ENCODE measurements at places on chromosomes 5 and 9.

DNA sequence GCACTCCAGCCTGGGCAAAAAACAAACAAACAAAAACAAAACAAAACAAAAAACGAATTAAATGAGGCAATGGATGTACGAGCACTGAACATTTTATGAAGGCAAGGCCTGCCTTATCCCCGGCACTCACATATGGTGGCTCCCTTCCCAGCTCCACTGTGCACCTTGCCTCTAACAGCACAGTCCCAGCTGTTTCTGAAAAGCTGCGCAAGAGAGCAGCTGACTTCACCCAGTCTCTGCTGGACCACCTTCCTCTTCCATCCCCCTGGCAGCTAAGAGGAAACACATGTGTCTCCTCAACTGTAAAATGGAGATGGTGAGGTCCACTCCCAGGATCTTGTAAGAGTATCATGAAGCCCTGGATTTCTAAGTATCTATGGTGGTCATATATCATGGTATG, 100.7 kb downstream of the KLF4 start:
- no peak for DNase-seq

GRCh38 chr5:126988021-126988569, 42.3 kb downstream of the MARCHF3 start:
- DNase-seq, result no peak

GRCh38 chr9:122011818-122012498, 81.2 kb downstream of the TTLL11 start:
- no peak for DNase-seq

- DNase-seq, result no peak
Measured at GRCh38 chr9:121684381-121685145, 33.1 kb downstream of the DAB2IP start.

DNA sequence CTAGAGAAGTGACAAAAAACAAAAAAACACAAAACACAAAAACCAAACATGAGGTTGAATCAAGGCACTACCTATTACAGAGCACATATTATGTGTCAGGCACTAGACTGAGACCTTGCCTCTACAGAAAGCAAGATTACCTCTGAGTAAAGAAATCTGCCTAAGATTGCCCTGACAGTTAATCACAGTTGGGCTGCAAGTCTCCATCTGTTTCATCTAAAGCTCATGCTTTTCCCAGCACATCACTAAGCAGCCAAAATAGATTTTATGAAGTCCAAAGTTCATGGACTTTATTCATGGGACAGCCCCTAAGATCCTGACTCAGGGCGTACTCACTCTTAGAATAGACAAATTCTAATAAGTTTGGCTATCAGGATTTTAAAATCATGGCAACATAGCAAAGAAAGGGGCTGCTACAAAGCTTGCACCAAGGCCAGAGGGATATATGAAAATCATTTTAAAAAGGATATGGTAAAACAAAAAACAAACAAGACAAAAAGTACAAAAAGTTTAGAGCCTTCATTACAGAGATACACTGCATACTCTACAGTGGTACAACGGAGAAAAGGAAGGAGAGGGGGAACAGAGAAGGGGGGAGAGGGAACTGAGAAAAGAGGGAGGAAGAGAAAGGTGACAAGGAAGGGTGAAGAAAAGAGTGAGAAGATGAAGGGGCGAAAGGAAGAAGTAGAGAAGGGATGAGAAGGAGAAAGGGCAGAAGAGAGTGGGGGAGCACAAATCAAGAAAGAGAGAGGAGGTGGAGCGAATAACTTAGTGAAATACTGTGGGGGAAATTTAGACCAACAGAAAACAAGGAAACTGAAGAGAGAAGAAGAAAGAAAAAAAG, 58.2 kb downstream of the RICTOR start:
- peak; percentile 47 for DNase-seq

DNA sequence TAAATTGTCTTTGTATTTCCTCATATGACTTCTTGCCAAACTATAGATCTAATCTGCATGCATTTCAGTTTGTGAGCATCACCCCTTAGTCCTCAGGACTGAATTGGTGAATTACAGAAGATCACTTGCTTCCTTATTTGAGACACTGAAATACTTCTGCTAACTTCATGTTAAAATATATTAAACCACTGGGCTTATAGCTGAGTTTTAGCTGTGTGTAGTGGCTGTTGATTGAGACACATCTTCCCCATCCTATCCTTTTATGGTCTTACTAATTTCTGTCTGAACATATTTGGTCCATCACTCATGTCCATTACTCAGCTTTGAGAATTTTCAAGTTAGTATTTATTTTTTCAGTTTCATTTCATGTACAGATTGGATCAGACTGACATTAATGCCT, 295.9 kb downstream of the PSAT1 start:
- peak; percentile 40 for DNase-seq

DNA sequence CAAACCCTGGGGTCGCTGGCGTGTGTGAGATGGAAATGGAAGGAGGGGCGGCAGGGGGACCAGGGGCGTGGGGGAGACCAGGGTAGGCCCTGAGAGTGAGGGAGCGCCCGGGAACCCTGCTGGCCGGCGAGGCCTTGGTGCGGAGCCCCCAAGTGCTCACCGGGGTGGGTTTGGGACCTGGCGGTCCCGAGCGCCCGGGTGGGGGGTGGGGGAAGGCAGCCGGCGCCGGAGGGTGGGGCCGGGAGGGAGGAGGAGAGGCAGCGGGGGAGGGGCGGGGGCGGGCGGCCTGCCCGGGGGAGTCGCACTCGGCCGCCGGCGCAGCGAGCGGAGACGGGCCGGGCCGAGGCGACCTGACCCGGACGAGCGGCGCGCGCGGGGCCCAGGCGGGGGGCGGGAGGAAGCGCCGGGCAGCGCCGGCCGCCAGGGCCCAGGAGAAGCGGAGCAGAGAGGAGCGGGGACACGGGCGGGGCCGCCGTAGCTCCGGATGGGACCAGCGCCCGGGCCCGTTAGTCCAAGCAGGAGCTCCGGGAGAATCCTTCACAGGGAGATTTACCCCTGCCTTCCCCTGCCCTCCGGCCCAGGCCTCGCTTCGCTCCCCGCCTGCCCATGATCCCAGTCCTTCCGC, at the start of gene NPR2:
Gene NPR2 (plus strand): TSS at position 295 of the 625 bp plus-strand sequence. CDS start 818 bp downstream, outside the sequence.
- peak; percentile 5 for DNase-seq

DNA sequence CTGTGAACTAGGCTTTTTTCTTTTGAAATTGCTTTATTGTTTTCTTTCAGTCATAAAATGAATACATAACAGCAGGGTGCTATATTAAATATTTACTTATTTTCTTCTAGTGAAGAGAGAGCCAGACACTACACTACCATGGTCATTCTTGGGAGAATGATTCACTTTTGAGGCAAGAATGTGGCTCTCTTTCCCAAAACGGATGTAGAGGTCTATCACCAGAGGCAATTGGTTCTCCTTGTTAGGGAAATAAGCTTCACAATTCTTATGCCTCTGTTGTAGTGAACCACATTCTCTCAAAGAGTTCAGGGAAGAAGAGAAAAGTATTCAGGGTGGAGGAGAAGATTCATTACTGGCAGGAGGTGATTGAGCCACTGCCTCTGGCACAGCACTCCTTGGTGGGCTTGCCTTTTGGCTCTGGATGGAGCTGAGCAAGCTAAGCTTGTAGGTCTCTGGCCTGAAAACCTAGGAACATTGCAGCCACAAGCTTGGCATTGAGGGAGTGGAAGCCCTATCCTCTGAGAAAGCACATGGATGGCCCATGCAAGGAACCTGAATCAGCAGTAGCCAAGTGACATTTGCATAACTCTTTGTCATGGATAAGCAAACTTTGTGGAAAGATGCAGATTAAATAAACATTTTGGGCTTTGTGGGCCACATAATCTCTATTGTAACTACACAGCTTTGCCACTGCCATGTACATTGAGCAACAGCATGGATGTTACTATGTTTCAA, 179.0 kb upstream of the TNC start:
- no peak for DNase-seq

DNA sequence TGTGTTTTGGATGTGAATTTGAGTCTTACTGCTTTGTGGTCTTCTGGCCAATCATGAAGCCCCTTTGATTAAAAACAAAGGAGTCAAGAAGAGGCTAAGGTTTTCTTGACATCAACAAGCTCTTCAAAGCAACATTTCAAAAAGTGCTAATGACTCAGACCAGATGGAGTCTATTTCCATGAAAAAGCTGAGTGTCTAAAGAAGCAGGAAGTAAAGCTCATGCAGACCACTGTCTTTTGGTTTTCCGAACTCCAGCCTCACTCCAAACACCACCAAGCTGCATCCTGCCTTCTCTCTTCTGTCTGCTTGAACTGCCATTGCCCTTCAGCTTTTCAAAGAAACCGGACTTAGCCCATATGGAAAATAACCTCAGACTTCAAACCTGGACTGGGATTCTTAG, 115.2 kb downstream of the PRDM6 start:
- no peak for DNase-seq

GRCh38 chr9:31730398-31730797, 654.0 kb upstream of the ACO1 start:
- DNase-seq, result no peak

DNA sequence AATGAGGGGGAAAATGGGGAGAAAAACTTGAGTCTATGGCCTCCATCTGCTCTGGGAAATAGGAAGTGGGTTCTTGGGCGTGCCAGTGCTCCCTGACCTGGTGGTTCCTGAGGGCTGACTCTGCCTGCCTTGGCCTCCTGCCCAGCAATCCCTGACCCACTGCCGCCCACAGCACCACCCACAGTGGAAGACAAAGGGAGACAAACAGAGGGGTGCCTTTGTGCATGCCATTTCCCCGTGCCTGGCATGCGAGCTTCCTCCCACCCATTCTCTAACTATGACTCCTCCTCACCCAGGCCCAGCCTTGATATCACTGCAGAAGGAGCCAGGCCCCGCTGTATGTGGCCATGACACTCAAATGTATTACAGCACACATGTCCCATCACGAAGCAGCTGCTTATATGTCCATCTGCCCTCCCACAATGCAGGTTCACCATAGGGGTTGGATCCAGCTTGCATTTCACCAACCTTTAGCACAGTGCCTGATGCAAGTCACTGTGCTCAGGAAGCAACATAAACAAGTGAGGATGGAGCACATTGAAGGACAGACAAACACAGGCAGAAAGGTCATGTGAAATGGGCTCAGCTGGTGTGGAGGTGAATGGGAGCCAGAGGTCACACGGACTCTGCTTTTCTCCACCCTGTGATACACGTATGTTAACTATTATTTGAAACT, 84.4 kb downstream of the ADRB2 start:
- DNase-seq, result peak; percentile 76

GRCh38 chr9:131366761-131367401, 27.0 kb upstream of the PRRC2B start:
- peak; percentile 31 for DNase-seq

- DNase-seq, result no peak
Measured at GRCh38 chr9:107907715-107908114, 418.1 kb upstream of the KLF4 start.

DNA sequence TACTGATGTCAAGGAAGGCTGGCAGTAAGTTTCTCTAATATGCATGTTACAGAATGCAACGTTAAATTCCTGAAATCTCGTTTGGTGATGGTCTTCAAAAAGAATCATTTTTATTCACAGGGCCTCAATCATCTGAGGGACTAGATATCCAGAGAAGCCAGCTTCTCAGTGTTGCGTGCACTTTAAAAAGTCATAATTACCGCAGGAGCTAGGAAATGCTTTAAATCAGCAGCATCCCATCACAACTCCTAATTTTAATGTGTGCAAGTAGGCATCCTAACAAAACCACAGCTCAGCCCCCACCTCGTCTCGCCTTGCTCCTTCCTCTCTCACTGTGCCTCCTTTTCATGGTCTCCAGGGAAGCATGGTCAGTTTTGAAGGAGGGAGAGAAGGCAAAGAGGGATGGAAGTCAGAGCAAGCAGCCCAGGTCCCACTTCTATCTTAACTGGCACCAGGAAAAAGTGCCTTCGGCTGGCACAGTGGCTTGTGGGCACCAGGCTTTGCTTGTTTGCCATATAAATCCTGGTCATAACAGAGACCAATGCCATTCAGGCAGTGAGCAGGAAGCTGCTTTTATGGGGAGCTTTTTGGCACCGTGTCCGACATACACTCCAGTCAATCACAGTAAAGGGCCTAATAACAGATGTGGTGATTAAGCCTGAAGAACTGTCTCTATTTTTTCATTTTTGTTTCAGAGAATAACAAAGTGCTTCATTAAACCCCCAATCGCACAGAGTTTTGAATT, 21.4 kb downstream of the MEGF10 start:
- no peak for DNase-seq

DNA sequence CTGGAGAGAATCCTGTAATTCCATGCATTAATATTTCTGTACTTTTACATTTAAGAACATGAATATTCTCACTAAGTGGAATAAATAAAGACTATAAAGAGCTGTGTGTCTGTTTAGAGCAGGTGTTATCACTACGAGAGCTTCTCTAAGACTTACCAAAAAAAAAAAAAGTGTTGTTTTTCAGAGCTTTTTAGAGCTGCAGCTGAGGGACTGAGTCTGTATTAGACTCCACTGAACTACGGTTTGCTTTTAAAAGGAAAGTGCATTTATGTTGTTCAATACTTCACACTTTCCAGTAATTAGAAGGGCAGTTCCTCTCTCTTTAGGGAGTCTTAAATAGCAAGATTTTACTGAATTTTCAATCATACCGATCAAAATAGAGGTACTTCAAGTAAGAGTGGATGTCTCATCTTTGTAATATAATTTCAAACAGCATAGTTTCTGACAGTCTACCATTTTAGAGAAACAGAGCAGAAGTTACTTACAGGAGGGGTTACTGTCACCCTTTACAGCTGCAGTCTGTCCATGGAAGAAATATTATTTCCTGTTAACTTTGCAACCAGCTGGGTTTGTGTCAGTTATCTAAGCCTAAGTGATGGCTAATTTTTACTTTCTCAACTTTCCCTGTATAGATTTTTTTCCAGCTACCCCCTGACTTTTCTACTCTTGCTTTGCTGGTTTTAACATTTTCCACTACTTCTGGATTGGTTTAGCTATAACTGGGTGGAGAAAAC, 2.4 kb downstream of the SYK start:
- DNase-seq, result no peak

GRCh38 chr5:80128141-80128540, 93.0 kb downstream of the THBS4 start:
- no peak for DNase-seq

- peak; percentile 58 for DNase-seq
Measured at GRCh38 chr9:109101810-109102209, 17.9 kb downstream of the TMEM245 start.

- DNase-seq, result peak; percentile 89
Measured at GRCh38 chr9:121213136-121213806, 11.6 kb upstream of the RAB14 start.

GRCh38 chr5:142816531-142817430, 46.6 kb downstream of the ARHGAP26 start:
- DNase-seq, result no peak

DNA sequence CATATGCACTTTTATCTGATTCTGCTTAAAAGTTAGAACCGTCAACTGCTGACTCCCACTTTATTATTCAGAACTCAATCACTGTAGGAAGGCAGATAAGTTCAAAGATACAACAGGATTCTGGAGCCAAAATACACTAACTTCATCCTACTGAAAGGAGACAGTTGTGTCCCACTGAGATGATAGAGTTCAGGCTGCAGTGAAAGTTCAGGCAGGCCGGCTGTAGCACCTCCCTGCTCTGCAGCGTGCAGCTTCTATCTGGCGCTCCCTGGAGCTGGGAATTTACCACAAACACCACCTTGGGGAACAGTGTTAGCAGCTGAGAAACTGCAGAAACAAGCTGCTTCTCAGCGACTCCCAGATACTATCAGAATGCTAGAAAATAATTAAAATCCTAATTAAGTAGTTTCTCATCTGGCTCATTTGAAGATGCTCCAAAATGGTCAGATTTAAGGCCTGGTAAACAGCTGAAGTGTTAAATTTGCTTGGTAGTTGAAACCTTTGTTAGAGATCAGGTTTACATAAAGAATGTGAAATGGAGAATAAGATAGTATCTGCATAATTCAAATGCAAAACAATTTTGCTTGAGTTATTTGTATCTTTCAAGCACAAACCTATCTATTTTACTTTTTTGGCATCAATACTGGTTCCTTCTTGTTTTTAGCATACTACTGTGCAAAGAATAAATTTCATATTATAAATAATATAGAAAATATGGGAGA, 52.3 kb upstream of the CNTLN start:
- no peak for DNase-seq
